ENCODE measurements at places on chromosomes 5 and 9.

DNA sequence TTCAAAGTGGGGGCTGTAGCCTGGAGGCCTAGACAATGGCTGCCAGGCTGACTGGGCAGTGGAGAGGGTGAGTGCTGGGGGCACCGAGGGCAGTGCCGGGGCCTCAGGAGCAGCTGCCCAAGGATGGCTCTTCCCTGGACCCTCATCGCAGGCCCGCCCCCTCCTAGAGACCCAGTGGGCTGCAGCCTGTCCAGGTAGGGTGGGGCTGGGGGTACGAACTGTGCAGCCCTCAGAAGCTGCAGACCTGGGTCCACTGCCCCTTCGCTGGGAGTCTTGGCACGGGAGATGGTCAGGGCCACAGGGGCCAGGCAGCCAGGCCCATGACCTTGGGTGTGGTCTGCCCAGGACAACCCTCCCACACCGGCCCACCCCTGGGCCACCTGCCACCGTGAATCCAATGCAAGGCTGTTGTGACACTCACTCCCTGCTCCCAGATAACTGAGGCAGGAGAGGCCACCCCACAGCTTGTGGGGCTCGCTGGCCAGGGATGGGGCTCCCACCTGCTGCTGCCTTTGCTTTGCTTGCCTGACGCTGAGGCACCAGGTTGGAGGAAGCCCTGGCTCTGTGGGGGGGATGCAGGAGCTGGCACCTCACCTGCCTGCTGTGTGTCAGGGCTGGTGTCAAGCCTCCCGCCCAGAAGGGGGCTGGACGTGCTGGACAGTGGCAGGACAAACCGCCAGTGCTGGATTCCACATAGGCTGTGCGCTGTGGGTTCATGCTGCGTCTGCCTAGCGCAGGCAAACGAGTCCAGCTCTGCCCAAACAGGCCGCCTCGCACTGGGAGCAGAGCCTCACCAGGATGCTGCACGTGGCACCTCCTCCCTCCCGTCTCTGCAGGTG, 23.1 kb upstream of the SLC9A3 start:
- DNase-seq = no peak

GRCh38 chr5:177494346-177495195, 2.8 kb downstream of the PDLIM7 start:
- peak; percentile 89 for DNase-seq

DNA sequence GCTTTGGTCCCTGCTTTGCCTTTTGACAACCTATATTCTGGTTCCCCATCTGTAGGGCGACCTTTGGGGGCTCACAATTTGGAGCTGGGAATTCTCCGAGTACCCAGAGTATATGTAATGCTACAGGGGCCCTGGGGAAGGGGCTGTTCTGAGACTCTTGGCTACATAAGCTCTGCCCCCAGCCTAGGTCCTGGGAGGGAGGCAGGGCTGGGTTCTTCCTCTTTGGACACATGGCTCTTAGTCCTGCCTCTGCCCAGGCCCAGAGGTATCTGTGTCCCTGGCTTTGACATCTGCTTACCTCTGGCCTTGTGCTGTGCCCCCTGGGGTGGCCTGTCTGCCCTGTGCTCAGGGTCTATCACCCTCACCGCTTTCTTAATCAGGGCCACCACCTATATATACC, 181.6 kb downstream of the CACNA1B start:
- no peak for DNase-seq

DNA sequence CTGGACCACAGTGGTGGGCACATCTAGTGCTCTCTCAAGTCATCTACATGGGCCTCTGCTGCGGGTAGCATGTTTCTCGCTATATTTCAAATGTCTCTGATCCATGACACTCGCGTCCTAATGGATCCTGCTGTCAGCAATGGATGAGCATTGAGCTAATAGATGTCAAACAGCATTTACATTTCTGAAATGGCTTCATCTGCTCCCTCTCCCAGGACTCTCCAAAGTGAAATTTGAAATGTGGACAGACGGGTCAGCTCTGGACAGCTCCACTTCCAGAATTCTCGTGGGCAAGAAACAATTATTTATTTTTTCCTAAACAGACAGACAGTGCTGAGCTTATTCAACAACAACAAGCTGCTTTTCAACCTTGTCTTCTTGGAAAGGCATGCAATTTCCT, 58.1 kb downstream of the FSTL4 start:
- DNase-seq = no peak

GRCh38 chr5:16736158-16736995, 119.6 kb upstream of the RETREG1 start:
- no peak for DNase-seq

- no peak for DNase-seq
Measured at GRCh38 chr5:132437604-132438266, 52.8 kb downstream of the IRF1 start.

GRCh38 chr5:34511915-34512314, 144.2 kb upstream of the RAI14 start:
- no peak for DNase-seq

GRCh38 chr9:116817762-116818161, 130.7 kb downstream of the TRIM32 start:
- no peak for DNase-seq

GRCh38 chr9:105441616-105442160, 6.1 kb upstream of the FSD1L start:
- DNase-seq = no peak

Measured in urothelium cell line (cell line).